ENCODE measurements at places on chromosomes 7 and 10. TPM values are rescaled to one million over a fixed set of nuclear protein-coding genes. Genes with fewer than 3 reads are reported as not detected.

GRCh38 chr7:81674431-81674830 is 95.4 kb downstream of the HGF start:
- no peak overlapping the region for H3K27ac ChIP-seq
- H3K27me3 ChIP-seq = no peaks in the 10 kb centered on the region
- H3K4me1 ChIP-seq = no peaks in the 10 kb centered on the region
- no peak for DNase-seq
- H3K36me3 ChIP-seq = no peaks in the 10 kb centered on the region
- H3K4me3 ChIP-seq = no peak overlapping the region

GRCh38 chr10:68826764-68827591 is at the start of gene STOX1:
STOX1 (plus strand) TSS chr10:68827531; CDS start chr10:68827624, 93 bp downstream.
- H3K36me3 ChIP-seq = no peaks in the 10 kb centered on the region
- H3K27me3 ChIP-seq = no peaks in the 10 kb centered on the region
- no peaks in the 10 kb centered on the region for H3K4me1 ChIP-seq
- peak within 1 kb of the TSS; percentile 56 for H3K4me3 ChIP-seq
- DNase-seq = peak; percentile 58

PUS7 gene
- 10.7 TPM for total RNA-seq

DNA sequence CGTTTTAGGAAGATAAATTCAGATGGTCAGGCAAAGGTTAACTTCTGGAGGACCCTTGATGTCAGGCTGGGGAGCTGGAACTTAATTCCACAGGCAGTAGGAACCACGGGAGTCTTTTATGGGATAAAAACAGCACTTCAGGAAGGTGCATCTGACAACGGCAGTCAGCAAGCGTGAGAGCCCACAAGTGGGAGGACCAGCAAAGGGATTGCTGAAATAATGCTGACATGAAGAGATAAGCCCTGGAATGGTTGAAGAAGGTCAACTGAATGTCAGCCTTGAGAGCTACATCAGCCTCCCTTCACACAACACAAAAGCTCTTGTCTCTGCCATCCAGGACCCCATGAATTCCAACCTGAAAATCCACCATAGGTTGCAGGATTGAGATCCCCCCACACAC is 138.8 kb downstream of the SORCS1 start:
- DNase-seq = no peak
- no peaks in the 10 kb centered on the region for H3K27me3 ChIP-seq
- no peaks in the 10 kb centered on the region for H3K36me3 ChIP-seq
- no peak overlapping the region for H3K27ac ChIP-seq

ATRNL1 gene
- total RNA-seq = 0.37 TPM

- no peak overlapping the region for H3K27ac ChIP-seq
- no peak overlapping the region for H3K4me3 ChIP-seq
- H3K27me3 ChIP-seq = no peaks in the 10 kb centered on the region
- DNase-seq = no peak
- H3K36me3 ChIP-seq = no peaks in the 10 kb centered on the region
- H3K4me1 ChIP-seq = no peaks in the 10 kb centered on the region
These were observed 93.6 kb downstream of the CACNB2 start for GRCh38 chr10:18233775-18234174.

- no peak overlapping the region for H3K4me3 ChIP-seq
- no peaks in the 10 kb centered on the region for H3K36me3 ChIP-seq
- no peaks in the 10 kb centered on the region for H3K27me3 ChIP-seq
- no peaks in the 10 kb centered on the region for H3K4me1 ChIP-seq
These were observed 365.6 kb upstream of the AUTS2 start for GRCh38 chr7:69232445-69233376.

- H3K27ac ChIP-seq = no peak overlapping the region
- H3K36me3 ChIP-seq = no peaks in the 10 kb centered on the region
- no peaks in the 10 kb centered on the region for H3K4me1 ChIP-seq
- no peak for DNase-seq
These were observed 55.9 kb upstream of the PDZD8 start for GRCh38 chr10:117431160-117431559.

DNA sequence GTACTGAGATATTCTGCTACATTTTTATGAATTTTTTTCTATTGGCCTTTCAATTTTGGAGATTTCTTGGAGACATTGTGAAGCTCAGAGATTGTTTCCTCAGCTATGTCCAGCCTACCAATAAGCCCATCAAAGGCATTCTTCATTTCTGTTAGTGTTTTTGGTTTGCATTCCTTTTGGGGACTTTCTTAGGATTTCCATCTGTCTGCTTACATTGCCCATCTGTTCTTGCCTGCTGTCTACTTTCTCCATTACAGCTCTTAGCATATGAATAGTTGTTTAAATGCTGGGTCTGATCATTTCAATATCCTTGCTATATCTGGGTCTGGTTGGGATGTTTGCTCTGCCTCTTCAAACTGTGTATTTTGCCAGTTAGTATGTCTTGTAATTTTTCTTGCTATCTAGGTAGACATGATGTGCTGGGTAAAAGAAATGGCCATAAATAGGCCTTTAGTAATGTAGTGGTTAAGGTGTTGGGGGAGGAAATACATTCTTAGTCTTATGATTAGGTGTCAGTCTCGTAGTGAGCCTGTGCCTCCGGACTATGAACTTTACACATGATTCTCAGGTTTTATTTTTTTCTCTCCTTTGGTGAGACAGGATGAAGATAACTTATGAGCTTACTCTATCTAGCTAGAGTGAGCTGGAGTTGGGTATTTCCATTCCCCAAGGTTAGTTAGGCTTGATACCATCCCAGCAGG is 32.6 kb upstream of the NME8 start:
- no peaks in the 10 kb centered on the region for H3K36me3 ChIP-seq
- H3K4me3 ChIP-seq = no peak overlapping the region
- H3K27ac ChIP-seq = no peak overlapping the region
- no peaks in the 10 kb centered on the region for H3K27me3 ChIP-seq

DNA sequence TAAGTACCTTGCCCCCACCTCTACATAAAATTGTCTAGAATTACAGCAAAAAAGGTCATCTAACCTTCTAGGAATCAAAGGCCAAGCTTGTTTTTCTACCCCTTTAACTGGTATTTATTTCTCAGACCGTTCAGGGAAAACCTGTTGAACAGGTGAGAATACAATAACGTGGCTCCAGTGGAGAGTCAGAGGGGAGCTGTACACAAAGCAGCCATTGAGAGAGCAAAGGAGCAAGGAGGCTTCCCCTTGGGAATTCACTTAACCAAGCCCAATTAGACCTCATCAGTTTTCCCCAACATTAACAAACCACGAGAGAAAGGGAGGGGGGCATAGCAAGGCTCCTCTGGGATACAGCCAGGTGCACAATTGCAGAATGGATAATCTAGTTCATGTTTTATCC is 101.9 kb downstream of the ELMO1 start:
- no peaks in the 10 kb centered on the region for H3K36me3 ChIP-seq
- no peak overlapping the region for H3K4me3 ChIP-seq
- no peaks in the 10 kb centered on the region for H3K4me1 ChIP-seq
- no peak for DNase-seq
- no peak overlapping the region for H3K27ac ChIP-seq

Data from colonic mucosa (tissue), 4 donors.